Common myeloid progenitor, CD34-positive (primary cell): ENCODE measurements at places on chromosomes 13 and 19.
A peak's percentile ranks its signal among the peaks of the same experiment; 100 is the strongest.

DNA sequence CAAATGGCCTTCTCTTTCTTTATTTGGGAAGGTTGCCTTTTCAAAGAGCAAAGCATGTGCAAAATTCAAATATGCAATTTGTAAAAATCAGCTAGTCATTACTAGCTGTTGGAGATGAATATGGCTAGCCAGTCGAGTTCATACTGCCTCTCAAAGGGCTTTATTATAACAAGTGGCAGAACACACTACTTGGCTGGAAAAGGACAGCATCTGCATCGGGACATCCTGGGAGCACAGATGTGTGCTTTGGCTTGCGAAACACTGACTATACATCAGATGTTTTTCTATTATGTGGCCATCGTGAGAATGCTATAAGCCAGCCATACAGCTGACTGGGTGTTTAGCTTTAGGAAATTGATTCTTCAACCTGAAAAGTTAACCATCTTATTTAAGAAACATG lies 424.2 kb downstream of the KCTD12 start:
- peak; percentile 18 for DNase-seq

- DNase-seq = no peak
These were observed 2.2 kb downstream of the TMPRSS9 start for GRCh38 chr19:2362046-2362969.

- peak; percentile 76 for DNase-seq
These were observed 54.5 kb downstream of the STK24 start for GRCh38 chr13:98522371-98522770.

DNA sequence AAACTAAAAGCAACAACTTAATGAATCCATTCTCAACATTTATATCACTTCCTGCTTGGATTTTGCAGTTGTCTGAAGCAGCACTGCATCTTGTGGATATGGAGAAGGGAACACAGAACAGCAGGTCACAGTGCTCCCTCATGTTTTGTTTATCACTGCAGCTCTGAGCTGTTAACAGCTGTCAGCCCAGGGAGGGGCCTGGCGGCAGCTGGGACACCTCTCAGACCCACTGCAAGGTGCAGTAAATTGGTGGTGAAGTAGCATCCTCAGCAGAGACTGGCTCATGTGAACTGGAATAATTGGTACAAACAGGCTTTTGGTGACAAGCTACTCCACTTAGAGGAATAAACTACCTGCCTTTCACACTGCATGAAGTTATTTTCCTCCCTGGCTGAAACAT lies 170.4 kb downstream of the LIG4 start:
- DNase-seq = no peak

- DNase-seq = no peak
These were observed 47.7 kb upstream of the USPL1 start for GRCh38 chr13:30569901-30570576.

DNA sequence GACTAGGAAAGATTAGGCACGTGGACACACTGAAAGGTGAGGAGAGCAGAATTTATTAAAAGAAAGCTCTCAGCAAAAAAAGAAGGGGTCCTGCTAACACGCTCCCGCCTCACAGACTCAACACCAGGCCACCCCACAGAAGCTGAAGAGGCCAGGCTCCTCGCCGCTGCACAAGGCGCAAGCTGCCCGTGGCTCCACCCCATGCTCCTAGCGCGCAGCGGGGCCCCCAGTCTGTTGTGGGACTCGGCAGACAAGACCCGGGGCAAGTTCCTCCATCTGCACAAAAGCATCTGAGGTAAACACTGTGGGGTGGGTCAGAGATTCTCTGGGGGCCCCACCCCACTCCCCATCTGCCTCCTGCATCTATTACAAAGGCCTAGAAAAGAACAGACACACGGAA lies 1462.4 kb downstream of the EFNB2 start:
- DNase-seq = no peak

DNA sequence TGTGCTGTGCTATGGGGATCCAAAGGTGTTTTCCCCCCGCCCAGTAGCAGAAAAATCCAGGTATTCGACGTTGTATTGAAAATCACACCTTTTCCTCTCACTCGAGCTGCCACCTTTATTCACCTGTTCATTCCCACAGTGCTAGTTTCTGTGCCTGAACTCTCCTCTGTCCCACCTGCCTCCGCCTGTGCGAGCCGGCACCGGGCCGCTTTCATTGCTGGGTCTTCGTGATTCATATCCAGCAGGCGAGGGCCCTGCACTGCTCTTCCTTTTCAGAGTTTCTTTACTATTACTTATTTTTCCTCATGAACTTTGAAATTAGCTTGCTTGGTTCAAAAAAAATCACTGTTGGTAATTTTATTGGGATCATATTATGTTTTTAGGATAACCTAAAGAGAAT lies 42.4 kb upstream of the SOX1 start:
- DNase-seq = no peak

DNA sequence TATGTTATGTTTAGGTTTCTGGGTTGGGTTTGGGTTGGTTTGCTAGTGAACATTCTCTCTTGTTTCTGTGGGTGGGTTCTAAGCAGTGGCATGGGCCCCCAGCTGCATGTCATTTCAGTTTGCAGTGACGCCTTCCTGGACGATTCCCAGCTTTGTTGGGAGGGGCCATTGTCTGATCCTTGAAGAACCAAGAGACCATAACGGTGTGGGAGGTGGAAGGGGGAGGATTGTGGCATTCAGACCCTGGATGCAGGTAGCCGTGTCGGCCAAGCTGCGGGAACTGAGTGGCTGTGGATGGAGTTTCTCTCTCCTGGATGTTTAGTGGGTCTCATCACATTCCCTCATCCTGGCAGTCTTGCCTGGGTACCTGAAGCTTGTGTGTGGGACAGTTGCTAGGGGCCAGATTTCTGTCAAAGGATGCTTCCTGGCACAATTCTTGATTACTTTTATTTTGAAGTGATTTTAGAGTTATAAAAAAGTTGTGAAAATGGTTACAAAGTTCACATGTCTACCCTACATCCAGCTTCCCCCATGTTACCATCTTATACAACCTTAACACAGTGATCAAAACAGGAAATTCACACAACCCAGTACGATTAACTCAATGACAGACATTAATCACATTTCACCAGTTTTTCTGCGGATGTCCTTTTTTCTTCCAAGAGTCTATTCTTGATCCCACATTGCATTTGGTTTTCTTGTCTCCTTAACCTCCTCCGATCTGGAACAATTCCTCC lies 123.8 kb downstream of the SIPA1L3 start:
- DNase-seq = no peak

- no peak for DNase-seq
These were observed 20.9 kb upstream of the KLF2 start for GRCh38 chr19:16303755-16304154.

DNA sequence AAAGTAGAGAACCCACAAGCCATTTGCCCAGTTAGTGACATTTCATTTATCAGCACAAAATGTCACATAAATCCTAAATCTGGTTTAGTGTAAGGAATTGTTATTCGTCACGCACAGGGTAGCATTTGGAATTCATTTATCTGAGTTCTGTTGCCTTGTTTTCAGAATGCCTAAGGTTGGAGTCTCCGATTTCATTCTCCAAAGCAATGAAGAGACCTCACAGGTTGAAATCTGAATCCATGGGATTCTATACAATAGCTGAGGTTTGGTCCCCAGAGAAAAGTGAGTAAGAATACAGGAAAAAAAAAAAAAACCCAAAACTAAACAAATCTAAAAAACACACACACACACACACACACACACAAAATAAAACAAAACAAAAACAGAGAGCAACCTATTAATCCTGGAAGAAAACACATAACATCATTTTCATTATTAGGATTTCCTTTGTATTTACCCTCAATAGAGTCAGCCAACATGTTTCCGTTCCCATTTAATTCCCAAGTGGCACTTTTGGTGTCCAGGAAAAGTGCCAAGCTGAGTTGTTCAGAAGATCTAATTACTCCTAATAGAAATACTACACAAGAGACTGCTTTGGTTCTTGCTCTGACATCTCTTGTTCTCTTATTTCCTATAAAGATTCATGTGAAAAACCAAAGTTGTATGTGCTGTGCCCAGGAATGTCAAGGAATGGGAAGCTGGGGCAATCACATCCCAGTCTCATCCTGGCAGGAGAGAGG lies 36.2 kb upstream of the LRCH1 start:
- DNase-seq = no peak

- DNase-seq = no peak
These were observed 1.7 kb upstream of the PTGER1 start for GRCh38 chr19:14476673-14477401.

GRCh38 chr13:97120346-97120745 lies 101.8 kb upstream of the MBNL2 start:
- no peak for DNase-seq

- no peak for DNase-seq
These were observed 43.3 kb upstream of the GPC6 start for GRCh38 chr13:93183302-93183701.

GRCh38 chr13:29758531-29759114 lies 91.8 kb downstream of the UBL3 start:
- DNase-seq = peak; percentile 81

- DNase-seq = no peak
These were observed 2.6 kb downstream of the GARRE1 start for GRCh38 chr19:34256835-34257558.

GRCh38 chr19:18519962-18520847 lies 1.7 kb downstream of the ELL start:
- DNase-seq = peak; percentile 71

DNA sequence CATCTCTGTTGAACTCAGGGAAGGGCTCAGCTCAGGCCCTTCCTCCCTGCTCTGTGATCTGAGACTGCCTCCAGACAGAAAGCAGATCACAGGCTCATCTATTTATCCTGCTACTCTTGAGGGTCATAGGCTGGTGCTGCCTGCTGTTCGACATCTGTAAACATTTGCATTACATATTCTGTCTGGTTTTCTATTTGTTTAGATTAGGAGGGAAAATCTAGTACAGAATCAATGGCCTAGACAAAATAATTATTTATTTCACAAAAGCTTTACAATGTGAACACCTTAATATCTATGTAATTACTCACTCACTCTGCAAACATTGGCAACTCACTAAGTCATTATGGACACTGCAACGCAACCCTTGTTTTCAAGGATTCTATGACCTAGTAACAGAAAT lies 43.0 kb downstream of the CEP89 start:
- DNase-seq = no peak

DNA sequence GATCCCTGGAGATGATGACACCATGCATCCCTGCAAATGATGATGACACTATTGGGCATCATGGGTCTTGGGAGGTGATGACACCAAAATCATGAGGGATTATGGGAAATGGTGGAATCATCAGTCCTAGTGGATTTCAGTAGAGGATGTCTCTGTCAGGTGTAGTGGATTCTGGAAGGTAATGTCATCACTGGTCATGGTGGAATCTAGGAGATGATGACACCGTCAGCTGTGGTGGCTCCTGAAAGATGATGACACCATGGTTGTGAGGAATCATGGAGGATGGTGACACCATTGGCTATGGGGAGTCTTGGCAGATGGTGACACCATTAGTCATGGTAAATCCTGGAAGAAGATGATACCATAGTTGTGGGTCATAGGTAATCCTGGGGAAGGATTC lies 11.9 kb downstream of the SHISA7 start:
- no peak for DNase-seq

GRCh38 chr13:88288326-88288725 lies 617.2 kb downstream of the SLITRK5 start:
- no peak for DNase-seq

GRCh38 chr19:45079063-45079910 lies at the start of gene GEMIN7:
Gene GEMIN7 (plus strand): TSS chr19:45079260. CDS start chr19:45090115, 10,855 bp downstream.
- DNase-seq = peak; percentile 88

DNA sequence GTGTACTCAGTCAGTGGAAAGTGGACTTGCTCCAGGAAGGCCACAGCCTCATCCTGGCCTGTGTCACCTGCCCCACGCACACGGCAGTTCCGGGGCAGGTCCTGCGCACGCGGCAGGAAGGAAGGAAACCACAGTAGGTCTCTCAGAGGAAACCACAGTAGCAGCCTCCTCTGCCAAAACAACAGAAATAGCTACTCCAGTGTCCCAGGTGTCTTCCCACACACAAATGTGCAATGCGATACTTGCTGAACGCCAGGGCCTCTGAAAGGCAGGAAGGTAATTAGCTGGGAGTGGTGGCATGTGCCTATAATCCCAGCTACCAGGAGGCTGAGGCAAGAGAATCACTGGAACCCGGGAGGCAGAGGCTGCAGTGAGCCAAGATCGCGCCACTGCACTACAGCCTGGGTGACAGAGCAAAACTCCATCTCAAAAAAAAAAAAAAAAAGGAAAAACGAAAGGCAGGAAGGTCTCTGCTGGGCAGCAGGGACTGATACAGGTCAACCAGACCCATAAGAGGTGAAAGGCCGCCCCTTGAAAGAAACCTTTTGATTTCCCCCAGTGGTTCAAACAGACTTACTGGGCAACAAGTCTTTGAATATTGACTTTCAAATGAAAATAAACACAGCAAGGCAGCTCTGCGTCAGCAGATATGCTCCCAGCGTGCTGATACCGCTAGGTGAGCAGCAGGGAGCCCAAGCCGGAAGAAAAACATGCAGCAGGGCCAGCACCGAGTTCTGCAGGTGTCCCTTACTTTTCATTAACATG lies 49.5 kb downstream of the CRYL1 start:
- peak; percentile 88 for DNase-seq

DNA sequence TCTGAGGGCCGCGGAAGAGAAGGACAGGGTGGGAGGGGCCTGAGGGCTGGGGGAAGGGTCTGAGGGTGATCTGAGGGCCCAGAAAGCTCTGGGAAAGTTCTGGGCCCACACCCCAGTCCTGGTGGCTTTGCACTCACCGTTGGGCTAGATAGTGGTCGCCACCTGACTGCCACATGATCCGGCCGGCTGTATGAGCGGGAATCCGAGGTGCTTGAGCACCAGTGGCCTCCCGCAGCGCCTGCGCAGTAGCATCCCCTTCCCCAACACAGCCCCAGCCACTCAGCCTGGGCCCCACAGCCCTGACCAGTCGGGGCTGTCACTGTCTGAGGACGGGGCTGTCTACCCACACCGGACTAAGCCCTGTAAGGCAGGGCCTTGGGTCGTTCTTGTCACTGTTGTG lies 15.0 kb downstream of the PRODH2 start:
- DNase-seq = peak; percentile 19

DNA sequence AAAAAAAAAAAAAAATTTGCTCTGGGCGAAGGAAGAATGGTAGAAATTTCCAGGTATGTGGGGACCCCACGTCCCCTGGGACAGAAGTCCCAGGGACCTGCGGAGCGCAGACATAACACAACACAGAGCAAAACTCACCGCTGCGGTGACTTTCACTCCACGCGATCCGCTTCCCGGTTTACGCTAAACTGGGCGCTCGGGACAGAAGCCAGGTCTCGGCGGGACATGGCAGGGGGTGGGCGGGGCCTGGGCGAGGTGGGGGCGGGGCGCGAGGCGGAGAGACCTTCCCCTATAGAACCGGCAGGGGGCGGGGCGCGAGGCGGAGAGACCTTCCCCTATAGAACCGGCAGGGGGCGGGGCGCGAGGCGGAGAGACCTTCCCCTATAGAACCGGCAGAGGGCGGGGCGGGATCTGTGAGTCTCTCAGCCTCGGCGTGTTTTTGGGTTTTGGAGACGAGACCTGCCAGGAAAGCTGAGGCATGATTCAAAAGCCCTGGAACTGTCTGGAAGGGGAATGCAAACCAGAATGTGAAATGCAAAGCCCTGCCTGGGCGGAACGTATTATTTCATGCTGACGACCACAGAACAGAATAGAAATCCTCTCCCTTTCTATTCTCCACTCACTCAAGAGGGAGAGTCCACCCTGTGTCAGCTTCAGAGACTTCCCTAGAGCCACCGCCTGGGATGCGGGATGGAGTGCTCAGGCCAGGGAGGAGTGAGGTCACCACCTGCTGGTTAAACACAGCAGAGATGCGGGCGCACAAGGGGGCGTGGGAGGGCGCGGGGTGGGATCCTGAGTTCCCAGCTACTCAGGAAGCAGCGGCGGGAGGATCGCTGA lies 20.2 kb upstream of the ERVV-1 start:
- peak; percentile 84 for DNase-seq
